ENCODE measurements at places on chromosomes 2 and 18.

DNA sequence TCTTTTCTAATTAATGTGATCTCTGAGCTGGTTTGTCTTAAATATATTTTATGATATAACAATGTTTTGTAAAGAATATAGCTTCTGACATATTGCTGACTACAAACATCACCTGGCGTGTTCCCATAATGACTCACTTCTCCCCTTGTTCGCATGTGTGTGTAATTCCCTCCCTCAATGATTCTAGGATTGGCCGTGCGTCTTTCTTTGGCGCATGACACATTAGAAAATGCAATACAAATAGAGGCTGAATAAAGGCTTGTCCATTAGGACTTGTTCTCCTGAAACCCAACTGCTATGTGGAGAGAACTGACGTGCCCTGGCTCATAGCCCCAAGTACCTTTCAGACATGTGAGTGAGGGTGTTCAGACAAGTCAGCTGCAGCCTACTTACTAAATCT lies 159.7 kb upstream of the CDH20 start:
- no peak for DNase-seq

DNA sequence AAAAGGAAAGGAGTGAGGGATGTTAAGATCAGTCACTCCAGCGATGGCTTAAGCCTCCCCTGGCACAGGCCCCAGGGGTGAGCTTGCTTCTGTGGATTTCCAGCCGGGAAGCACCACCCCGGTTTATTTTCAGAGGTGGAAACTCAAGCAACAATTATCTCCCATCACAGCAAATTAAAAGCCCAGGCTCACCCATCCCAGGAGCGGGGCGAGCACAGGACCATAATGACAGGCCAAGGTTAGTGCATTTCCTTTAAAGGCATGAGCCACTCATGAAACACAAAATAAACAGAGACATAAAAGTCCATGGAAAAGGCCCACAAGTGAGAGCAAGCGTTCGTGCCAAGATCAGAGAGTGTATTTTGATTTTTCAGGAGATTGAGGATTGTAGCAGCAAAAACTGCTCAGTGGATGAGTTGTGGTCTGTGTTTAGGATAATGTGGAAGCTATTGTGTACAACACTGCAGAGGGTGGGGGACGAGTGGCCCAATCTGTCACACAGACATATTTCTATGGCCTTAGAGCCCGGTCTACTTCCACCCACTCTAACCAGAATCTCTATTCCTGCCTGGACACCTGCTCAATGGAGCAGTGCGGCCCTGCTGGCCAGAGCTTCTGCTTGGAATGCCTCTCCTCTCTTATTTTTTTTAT lies 111.4 kb upstream of the CDC42EP3 start:
- no peak for DNase-seq

GRCh38 chr2:181772334-181772733 lies 92.0 kb upstream of the NEUROD1 start:
- DNase-seq: no peak

GRCh38 chr18:74376523-74376922 lies 60.9 kb downstream of the C18orf63 start:
- no peak for DNase-seq

- no peak for DNase-seq
Observed at GRCh38 chr2:60259781-60260180, 293.7 kb downstream of the BCL11A start.

DNA sequence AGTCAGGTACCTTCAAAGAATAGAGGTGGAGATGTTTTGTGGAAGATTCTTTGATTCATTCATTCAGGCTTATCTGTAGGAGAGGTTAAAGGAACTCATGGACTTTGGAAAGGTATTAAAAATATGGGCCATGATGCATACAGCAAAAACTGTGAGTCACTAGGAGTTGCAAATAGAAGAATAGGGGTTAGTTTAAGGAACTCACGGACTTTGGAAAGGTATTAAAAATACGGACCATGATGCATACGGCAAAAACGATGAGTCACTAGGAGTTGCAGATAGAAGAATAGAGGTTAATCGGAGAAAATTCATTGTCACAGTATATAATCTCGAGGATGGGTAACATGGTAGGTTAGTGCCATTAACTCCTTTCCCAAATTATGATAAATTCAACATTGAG lies 41.2 kb downstream of the SLC9A2 start:
- no peak for DNase-seq

DNA sequence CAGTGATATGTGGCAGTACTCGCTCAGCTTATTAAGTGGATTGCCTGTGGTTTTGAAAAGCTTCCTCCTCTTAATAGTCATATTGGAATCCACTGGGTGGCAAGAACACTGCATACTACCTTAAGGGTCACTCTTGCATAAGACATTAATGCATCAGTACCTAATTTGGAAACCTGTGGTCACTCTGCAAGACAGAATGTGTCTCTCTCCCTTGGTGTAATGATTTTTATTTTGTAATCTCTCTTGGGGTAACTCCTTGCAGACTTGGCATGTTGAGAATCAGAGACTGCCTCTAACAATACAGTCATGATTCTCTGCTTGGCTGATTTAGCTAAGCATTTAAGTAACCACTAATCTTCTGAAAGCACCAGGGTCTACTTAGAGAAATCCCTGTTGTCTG lies 33.0 kb upstream of the IER3IP1 start:
- no peak for DNase-seq

- DNase-seq: no peak
Observed at GRCh38 chr2:233165543-233165894, 86.0 kb upstream of the ATG16L1 start.

DNA sequence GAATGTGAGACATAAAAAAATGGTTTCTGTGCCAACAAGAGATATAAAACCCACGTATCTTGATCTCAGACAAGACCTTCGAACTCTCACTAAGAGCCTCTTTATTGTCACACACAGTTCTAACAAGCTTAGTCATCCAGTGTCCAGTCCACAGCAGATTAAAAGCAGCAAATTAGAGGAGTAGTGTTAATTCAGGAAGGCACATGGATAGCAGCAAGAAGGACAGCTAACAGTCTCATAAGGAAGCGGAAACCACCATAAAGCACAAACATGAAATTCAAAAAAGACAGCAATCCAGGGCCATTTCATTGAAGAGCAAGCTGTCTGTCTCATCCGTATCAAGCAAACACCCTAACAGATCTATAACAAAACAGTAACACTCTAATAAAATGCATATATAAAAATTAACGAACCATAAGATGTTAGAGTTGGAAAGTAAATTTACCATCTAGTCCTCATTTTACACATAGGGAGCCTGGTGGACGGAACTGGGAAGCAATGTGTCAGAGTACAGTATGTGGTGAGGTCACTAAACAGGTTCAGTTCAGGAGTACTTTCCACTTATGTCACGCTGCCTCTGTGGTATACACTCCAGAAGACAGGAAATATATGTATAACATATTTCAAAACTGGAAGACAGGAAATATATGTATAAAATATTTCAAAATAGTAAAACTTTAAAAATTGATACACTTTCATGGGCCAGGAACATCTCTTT lies 18.3 kb downstream of the AAK1 start:
- DNase-seq: peak; percentile 46

GRCh38 chr18:22932885-22933205 lies 283 bp upstream of the RBBP8 start:
- DNase-seq: no peak

DNA sequence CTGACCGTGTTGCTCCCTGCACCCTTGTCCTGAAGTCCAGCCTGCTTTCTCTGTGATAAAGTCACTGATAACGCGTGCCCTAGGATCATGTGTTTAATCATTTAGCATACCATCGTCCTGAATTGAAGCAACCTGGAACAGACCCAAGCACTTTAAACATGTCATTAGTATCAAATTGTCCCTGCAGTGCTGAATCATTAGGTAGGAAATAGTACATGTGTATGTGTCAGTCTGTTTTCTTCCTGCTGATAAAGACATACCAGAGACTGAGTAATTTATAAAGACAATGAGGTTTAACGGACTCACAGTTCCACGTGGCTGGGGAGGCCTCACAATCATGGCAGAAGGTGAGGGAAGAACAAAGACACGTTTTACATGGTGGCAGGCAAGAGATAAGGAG lies 2.8 kb downstream of the ASB18 start:
- DNase-seq: no peak

DNA sequence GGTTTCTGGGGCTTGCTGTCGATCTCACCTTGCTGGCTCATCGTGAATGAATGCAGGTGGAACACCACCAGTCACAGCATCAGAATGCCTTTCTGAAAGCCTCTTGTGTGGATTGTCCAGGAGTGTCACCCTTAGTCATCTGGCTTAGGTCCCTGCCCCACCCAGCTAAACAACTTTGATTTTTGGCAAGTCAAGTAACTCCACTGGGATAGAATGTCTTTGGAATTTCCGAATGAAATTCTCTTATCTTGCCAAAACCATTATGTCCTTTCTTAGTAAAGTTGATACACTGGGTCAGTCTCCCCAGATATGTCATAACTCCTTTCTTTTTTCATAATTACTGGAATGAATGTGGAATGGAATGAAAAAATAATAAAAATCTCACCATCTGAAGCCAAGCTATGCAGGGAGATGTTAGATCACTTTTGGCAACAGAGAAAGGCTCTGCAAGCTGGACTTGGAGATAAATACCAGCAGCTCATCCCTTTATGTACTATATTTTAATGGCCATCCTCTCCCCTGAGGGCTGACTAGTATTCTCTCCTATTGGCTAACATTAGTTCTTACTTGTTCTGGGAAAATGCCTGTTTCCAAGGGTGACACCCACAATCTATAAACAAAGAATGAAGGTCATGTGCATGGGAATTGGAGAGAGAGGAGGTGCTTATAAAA lies 35.4 kb downstream of the INSIG2 start:
- no peak for DNase-seq

GRCh38 chr18:47731276-47731675 lies 199.2 kb downstream of the SMAD2 start:
- DNase-seq: no peak

GRCh38 chr2:136932700-136933099 lies 167.4 kb downstream of the THSD7B start:
- no peak for DNase-seq

DNA sequence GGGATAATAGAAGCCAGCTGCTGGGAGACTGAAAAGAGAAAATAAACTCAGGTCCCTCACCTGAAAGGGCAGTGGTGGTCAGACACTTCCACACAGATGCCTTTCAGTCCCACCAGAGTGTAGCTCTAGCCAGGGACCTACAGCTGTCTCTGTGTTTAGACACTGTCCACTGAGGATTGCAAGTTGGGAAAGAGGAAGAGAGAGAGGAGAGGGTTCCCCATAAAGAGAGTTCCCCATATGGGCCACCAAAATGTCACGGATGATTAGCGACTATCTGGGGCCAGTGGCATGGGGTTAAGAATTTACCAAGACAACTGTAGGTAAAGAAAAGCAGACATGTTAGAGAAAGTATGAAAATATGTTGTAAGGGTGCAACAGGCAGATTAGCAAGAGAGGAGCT lies 36.7 kb upstream of the SKA1 start:
- no peak for DNase-seq

- no peak for DNase-seq
Observed at GRCh38 chr2:8542381-8543059, 139.3 kb upstream of the ID2 start.

DNA sequence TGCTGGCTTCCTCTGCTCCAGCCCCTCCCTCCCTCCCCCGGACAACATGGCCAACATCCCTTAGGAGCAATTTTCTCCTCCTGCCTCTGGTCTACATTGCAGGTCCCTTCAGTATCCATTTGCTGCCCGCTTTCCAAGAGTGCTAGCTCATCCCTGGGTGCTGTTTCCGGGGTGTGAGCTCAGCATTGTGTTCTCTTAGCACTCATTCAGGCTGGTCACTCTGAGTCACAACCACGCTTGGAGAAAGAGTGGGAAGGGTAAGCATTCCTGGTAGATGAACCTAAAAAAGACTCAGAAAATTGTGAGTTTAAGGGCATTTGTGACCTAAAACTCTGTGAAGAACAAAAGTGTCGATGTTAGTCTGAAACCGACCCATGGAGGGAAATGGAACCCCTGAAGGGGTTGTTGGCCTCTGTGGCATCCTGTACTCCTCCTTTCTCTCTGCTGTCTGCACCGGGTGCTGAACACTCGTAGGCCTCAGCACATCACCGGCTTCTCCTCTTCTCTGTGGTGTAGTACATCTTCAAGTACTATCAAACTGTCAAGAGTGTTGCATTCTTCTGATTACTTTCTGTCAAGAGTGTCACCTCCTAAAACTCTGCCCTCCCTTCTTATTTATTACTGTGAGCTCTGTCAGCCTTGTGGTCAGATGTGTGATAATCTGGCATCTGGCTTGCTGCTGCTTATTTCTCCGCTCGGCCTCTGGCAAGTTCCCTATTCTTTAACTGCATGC lies 73.0 kb downstream of the CTNNA2 start:
- no peak for DNase-seq

GRCh38 chr2:37585982-37586621 lies 85.3 kb downstream of the CDC42EP3 start:
- DNase-seq: no peak

Measured in GF-D8 (cell line).